ENCODE measurements at places on chromosomes 4 and X.

GRCh38 chrX:133653358-133653757 lies 238.1 kb upstream of the GPC4 start:
- DNase-seq: no peak

GRCh38 chrX:40531056-40531826 lies 49.5 kb upstream of the ATP6AP2 start:
- no peak for DNase-seq

DNA sequence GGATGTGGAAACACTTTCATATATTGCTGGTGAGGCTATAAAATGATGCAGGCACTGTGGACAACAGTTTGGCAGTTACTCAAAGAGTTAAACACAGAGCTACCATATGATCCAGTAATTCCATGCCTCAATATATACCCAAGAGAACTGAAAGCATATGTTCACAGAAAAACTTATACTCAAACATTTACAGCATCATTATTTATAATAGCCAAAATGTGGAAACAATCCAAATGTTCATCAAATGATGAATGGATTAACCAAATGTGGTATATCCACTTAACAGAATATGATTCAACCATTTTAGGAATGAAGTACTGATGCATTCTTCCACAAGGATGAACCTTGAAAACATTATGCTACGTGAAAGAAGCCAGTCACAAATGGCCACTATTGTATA lies 603.8 kb downstream of the IQCM start:
- no peak for DNase-seq

GRCh38 chrX:128518508-128518907 lies 466.3 kb upstream of the ACTRT1 start:
- DNase-seq: no peak

- DNase-seq: no peak
Measured at GRCh38 chr4:146506272-146506671, 15.5 kb downstream of the SLC10A7 start.

DNA sequence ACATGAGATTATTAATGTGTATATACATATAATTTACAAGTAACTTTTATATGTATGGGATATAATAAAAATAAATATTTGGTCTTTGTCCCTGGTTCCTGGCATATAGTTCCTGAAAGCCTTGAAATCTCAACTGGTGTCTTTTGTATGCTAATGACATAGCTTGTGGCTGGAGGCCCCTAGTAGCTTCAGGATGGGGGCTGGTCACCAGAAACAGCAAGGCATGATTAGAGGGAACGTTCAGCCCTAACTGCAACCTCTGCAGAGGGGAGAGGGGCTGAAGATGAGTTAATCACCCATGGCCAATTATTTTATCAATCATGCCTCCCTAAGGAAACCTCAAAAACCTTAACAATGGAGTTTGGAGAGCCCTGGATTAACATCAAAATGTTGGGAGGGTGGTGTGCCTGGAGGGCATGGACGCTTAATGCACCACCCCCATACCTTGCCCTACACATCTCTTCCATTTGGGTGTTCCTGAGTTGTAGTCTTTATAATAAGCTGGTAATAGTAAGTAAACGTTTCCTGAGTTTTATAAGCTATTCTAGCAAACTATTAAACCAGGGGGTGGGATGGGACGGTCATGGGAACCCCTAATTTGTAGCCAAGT lies 21.3 kb downstream of the PIN4 start:
- DNase-seq: no peak

DNA sequence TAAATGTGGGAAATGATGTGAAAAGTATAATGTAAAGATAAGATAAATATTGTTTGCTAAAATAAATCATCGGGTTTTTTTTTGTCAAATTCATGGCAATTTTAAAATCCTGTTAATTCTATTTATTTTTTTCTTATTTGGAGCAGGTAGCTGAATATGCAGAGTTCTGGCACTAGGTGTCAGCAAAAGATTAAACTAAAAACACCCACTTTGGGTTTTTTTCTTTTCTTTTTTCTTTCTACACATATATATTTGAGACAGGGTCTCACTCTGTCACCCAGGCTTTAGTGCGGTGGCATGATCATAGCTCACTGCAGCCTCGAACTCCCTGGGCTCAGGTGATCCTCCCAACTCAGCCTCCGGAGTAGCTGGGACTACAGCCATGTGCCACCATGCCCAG lies 6.9 kb upstream of the RAP2C start:
- DNase-seq: no peak

DNA sequence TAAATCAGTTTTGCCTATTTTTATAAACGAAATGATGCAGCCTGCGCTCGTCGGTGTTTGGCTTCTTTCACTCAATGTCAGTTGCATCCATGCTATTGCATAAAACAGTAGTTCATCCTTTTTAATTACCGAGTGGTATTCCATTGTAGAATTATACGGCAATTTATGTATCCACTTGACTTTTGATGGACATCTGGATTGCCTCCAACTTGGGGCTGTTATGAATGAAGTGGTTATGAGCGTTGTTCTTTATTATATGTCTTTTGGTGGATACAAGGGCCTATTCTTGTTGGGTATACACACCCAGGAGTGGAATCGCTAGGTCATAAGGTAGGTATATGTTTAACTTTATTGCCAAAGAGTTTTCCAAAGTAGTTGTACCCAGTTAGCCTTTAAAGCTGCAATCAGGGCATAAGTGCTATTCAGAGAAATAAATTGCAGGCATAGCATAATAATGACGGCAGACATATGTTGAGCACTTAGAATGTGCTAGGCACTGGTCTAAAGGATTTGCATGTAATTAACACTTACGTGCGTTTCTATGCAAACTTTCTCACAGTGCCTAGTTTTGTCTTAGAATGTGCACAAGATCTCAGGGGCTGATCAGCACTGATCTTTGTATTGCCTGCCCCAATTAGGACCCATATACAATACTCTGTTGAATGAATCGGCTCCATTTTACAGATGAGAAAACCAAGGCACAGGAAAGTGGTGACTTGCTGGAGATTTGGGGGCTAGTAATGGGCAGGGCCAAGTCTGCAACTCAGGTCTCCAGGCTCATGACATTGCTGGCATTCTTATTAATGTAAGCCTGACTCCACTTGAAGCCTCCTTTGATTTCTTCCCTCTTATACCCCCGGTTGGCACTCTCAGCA lies 407.0 kb downstream of the BCOR start:
- no peak for DNase-seq

DNA sequence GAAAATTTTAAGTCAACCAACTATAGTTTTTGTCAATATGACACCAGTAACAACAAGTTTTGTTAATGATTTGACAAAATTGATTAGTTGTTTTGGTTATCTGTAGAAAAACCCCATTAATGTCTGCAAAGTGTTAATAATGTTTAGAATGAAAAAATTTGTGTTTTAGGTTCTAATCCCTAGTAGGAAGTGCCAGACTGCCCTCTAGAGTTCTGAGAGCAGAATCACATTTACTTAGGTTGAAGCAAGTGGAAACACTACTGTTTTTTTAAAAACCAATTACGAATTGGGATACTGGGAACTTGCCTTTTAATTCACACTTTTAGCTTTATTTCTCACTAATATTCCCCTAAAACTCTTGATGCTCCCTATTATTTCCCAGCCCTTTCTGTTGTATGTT lies 101.1 kb upstream of the CYLC1 start:
- peak; percentile 10 for DNase-seq
